ENCODE measurements at places on chromosomes 6 and 20.

DNA sequence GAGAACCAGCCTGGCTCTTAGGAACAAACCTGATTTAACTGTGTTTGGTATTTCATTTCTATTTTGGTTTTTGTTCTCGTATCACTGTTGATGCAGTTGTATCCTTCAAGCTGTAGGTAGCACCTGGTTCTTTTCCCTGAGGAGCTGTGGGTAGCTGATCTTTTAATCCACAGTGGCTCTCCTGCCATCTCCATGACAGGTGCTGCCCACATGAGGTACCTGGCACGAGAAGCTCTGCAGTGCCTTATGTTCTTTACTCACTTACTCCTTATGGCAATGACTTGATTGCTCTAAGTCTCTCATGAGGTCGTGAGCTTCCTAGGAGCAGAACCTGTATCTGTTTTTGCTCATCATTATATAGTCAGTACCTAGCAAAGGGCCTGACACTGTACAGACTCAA is 74.3 kb upstream of the EMILIN3 start:
- no peak for DNase-seq

DNA sequence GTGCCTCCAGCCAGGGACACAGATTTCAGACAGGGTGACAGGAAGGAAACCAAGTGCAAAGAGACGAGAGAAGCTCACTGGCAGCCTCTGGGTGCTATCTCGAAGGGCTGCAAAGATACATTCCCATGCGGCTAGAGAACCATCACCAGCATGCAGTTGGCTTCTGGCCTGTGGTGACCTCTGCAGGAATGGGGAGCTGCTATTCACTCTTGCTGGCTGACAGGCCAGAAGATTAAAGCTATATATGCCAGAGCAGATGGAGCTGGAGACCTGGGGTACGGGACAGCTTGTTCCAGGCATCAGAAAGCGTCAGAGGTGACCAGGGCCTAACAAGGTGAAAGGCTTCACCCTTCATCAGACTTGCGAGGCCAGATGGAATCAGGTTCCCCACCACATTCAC is 20.0 kb downstream of the MAP1LC3A start:
- DNase-seq, result no peak

DNA sequence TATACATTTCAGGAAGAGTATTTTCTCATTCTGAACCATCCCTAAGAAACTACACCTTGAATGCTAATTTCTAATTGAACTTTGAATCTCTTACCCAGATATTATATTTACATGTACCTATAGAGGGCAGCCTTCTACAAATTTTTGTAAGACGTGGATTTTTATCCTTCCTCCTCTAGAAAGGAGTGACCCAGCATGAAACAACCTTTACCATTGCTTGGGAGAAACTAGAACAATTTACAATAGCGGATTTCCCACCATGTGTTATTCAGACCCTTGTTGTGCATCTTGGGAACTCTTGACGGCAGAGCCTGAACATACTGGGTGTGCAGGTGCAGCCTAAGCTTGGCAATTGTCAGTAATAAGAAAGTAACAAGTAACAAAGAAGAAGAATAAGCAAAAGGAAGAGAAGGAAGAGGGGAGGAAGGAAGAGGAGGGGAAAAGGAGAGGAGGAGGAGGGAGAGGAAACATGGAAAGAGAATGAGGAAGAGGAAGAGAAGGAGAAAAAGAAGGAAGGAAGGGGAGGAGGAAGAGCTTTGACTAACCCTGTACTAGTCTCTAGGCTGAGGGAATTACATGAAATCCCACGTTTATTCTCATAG is 10.8 kb upstream of the TAAR1 start:
- peak; percentile 67 for DNase-seq

- DNase-seq, result no peak
Observed at GRCh38 chr6:146304181-146304580, 239.5 kb upstream of the RAB32 start.

DNA sequence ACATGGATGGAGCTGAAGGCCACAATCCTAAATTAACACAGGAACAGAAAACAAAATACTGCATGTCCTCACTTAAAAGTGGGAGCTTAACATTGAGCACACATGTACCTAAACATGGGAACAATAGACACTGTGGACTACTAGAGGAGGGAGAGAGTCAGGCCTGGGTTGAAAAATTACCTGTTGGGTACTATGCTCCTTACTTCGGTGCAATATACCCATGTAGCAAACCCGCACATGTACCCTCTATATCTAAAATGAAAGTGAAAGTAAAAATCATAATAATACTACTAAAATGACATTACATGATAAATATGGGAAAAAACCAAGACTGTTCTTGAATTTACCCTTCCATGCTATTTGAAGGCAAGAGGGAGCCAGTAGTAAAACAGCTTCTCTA is 1273.8 kb upstream of the ADGRB3 start:
- DNase-seq, result no peak

DNA sequence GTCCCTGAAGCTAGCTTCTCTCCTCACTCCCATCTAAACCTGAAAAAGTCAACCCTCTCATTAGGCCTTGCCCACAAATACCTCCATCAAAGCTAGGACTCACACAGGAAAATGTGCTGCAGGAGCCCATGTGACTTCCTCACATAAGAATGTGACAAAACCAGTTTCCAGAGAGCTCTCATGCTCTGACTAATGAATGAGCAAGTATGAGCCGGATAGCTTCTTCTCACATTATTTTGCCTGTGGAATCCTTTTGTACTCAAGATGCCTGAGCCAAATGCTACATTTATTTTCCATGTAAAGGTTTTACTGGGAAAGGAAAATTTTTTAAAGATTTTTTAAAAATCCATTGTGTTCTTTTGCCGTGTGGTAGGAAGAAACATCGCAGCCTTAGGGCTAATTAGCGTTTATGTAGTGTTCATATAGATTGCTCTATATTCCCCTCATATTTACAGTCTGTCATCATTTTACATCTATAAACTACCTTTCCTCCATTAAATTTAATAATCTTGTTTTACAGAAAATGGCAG is 68.6 kb upstream of the CCN6 start:
- peak; percentile 81 for DNase-seq

DNA sequence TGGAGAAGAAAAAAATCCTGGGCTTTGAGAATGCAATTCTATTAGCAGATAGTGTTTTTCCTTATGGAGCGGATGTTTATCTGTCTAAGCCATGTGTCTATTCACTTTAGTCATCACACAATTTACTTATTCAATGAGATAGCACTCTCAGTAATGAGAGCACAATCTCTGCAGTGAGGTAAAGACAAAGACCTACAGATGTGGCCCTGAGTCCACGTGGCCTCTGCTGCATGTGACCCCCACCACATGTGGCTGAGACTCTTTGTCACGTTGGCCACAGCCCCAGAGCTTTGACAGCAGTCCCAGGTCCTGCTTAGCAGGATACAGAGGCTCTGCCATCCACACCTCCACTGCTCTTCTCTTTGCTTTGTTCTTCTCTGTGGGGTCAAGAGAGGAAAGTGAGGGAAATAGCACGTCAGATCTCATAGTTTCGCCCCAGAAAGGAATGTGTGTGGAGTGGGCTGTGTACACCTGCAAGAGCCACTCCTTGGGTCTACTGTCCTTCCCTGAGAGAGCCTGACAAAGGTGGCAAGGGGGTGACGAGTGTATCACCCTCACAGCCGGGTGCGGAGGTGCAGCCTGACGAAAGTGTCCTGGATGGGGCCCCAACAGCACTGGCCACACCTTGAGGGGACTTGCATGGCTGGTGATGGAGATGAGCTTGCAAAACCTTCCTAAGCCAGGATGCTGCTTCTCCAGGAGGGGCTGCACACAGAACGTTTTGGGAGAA is 40.7 kb downstream of the ZNF831 start:
- DNase-seq, result no peak

GRCh38 chr6:38307740-38308139 is 332.0 kb downstream of the BTBD9 start:
- no peak for DNase-seq
